ENCODE measurements at places on chromosomes 4 and X. TPM values are rescaled to one million over a fixed set of nuclear protein-coding genes. Genes with fewer than 3 reads are reported as not detected.

DNA sequence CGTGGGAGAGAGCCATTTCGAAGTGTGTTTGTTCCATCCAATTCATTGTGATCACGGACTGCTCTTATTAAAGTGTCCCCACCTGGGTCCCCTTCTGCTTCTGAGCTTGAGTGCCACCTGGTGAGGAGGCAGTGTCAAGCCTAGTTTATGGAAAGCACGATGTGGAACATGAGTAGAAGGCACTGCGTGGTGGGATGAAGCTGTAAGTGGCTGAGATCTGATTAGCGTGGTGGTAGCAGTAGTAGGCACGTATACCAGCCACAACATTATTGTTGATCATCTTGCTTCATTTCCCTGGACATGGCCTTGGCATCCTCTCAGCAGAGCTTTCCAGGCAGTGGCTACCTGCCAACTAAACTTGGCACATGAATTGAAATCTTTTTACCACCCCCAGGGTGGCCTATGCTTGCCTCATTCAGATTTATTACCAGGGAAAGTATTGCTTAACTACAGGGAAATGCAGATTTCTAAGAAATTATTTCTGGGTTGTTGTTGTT lies 46.4 kb downstream of the GPAT3 start:
- DNase-seq, result no peak

DNA sequence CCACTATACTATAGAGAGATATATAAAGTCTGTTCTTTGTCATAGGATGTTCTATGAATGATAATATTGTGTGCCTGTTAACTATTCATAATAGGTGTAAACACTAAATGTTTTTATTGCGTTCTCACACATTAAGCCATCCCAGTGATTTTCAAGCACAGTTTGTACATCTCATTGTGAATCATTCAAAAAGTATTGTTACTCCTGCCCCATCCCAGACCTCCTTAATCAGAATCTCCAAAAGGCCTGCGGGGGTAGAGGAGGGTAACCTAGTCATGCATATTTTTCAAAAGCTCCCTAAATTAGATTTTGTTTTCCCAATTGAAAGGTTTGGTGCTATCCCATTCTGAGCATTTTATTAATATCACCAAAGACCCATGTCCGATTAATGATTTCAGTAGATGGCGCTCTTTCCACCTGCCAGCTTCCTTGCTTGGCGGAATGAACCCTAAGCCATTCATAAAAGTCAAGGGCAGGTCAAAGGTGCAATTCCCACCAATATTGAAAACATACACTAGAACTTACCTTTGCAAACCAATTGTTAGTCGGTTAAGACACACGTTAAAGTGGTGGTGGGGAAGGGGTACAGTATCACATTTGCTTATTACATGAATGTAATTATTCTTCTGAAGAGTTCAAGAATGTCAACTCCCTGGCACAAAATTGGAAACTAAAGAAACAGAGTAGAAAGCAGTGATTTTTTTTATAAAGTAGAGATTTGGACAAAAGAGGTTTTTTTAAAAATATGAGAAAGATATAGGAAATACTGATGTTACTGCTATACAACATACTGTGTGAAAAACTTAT lies 5.8 kb upstream of the TET2 start:
- DNase-seq, result peak; percentile 41

GRCh38 chr4:119314356-119314755 lies 7.6 kb downstream of the FABP2 start:
- DNase-seq, result no peak

DNA sequence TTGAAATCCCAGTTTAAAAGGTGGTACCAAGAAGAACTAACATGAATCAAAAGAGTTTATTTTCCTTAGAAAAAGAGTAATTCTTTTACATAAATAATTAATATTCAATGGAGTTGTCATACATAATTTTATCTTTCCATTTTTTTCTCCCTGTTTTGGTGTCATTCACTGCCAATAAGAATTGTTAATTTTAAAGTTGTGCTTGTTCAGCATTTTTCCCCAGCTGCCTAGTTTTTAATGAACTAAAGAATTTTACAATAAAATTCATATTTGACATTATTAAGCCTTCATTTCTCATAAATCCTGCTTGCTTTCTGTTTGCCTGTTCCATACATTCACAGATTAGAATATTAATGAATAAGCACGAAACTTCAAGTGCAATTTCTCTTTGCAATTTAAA lies 393.6 kb downstream of the GRXCR1 start:
- no peak for DNase-seq

RBBP7 gene
- polyA plus RNA-seq, result 112 TPM

GRCh38 chr4:67133162-67133561 lies 412.1 kb downstream of the CENPC start:
- DNase-seq, result no peak

DNA sequence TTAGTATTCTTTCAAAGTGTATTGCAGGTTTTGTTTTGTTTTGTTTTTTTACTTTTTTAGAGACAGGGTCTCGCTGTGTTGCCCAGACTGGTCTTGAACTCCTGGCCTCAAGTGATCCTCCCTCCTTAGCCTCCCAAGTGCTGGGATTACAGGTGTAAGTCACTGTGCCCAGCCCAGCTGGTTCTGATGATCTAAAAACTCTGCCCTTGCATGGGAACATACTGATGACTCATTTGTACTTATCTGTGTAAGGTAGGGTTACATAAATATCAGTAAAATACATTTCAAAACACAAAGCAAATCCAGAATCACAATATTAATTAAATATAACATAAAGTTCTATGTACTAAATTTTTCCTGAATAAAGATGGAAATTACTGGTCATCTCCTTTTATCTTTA lies 7.4 kb upstream of the SLC9B1 start:
- DNase-seq, result no peak

DNA sequence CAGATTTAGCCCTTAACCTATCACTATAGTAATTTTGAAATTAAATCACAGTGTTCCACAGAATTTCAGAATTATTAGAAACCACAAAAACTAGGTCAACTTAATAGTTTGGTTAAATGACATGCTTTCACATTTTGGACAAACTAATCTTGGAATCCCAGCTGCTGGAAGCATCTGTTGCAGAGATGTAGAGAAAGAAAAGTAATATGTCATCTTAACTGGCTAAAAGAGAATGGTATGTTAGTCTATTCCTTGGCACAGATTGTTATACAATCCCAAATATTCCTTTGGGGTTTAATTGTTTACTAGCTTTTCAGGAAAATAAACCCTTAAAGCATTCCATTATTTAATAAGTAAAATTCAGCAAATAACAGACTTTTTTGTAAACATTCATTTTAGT lies 519.9 kb downstream of the IL15 start:
- DNase-seq, result no peak

GRCh38 chr4:83178029-83178428 lies 63.5 kb upstream of the PLAC8 start:
- no peak for DNase-seq

- DNase-seq, result no peak
Observed at GRCh38 chr4:142528433-142528832, 317.7 kb downstream of the INPP4B start.

DNA sequence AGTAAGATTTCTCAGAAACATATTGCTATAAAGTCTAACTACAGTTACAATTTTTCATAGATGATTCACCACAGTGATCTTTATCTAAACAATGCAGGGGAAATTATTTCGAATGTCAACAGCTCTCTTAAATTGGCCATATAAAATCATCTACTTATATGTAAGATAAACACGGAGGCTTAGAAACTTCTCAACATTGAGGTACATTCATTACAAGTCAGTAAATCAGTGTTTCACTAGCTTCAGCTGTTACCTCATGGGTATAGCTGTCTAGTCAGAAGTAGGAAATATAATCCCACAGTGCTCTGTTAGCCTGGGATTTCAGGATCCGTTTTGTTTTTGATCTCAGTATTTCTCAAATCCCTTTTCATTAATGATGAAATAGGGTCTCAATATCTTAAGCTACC lies 43.2 kb downstream of the PCDH7 start:
- no peak for DNase-seq

DNA sequence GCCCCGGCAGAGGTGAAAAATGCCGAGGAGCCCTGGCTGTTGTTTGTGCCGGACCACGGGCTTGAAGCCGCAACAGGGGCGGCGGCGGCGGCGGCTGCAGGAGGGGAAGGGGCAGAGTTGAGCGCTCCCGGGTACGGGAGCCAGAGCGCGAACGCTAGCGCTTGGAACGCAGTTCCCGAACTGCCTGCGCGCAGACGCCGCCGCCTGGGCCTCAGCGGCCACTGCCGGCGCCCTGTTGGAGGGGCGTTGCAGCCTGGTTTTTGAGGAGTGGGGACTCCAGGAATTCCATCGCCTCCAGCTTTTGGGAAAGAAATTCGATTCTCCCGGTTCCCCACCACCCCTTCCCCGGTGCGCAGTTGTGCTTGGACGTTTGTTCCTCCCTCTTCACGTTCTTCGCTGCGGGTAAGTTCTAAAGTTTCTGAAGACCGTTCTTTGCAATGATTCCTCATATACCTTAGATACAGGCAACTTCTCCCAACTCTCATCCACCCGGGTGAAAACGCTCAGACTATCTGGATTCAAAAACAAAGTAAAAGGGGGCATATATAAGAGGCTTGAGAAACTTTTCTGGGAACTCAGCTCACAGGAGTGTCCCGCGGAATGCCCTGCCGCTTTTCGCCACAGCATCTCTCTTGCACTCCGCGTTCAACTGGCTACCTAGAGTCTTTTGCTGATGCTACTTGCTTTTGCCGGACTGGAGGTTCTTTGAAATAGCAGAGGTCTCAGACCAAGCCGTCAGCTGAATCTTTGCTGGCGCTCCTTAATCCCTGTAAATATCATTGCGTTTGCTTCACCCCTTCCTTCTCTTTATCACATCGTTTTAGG lies 1.0 kb downstream of the FAT4 start:
- DNase-seq, result peak; percentile 75

LDB2 gene
- 26.9 TPM for polyA plus RNA-seq

CT45A8 gene
- polyA plus RNA-seq, result not detected

- no peak for DNase-seq
Observed at GRCh38 chr4:62399242-62399641, 1199.1 kb downstream of the ADGRL3 start.

DNA sequence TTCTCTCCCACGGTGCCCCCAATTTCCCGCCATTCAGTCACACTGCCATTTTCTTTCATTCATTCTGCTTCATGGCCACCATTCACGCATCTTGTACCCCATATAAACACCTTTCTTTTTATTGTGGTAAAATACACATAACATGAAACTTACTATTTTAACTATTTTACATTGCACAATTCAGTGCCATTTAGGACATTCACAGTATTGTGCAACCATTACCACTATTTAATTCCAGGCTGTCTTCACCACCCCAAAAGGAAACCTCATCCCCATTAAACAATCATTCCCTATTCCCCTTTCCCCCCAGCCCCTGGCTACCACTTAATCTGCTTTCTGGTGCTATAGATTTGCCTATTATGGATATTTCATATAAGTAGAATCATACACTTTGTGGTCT lies 15.9 kb downstream of the SPACA5 start:
- no peak for DNase-seq

- DNase-seq, result no peak
Observed at GRCh38 chr4:100984901-100985300, 362.4 kb downstream of the PPP3CA start.

GPC3 gene
- 52.5 TPM for polyA plus RNA-seq

DNA sequence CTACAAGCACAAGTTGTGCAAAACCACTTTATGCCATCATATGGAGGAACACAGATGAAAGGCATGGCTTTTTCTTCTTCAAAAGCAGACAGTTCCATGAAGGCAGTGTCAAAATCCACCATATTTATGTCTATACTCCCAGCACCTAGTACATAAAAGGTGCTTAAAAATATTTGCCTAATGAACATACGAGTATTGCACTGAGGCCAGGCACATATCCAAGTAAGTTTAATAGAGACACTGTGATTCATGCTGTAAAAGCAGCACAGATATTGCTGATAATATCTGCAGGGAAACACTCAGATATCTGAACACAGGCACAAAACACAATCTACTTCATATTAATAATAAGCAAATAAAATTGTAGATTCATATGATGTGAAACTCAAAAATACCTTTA lies 48.1 kb upstream of the CXCL8 start:
- no peak for DNase-seq

GYG2 gene
- 2.9 TPM for polyA plus RNA-seq

DNA sequence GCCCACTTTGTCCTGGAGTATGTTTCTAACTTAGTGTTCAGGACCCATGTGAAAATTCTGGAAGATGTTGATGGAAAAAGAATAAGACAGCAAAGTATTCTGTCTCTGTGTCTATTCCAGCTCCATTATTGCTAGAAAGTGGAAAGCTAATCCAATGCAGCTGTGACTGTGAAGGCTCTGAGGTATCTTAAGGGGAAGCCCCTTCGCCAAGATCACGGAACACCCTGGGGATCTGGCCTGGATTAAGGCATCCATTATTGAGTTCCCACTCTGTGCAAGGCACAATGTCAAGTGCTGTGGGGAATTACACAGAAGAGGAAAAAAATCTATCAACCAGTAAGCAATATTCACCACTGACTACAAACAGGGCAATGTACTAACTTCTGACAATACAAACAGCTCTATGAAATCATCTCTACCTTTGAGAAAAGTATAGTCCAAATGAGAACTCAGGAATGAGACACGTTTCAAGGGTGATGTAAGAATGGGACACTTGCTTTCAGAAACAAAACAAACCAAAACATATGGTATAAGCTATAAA lies 222.1 kb downstream of the LDB2 start:
- no peak for DNase-seq

DNA sequence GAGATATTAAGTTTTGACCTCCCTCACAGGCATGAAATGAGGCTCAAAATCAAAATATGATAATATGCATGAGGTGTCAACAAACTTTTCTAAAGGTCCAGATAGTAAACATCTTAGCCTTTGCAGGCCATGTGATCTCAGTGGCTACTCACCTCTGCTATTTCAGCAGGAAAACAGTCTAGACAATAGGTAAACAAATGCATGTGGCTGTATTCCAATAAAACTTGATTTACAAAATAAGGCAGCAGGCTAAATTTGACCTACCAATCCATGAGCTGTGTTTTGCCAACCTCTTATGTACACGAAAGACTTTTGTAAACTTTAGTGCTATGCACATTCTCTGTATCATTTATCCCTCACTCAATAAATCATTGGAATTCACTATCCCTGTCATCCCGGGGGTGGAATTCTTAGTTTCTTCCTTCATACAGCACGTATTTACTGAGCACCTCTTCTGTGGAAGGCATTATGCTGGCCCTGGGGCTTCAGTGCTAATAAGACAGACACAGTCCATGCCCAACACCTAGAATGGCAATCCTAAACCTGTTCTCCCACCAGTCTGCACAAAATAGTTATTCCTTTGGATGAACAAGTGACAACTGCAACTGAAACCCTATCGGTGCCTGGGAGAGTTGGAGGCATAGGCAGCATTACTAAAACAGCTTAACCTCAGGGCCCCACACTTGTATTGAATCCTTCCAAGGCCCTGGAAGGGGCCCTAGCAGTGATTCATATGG lies 19.9 kb downstream of the MAGEB17 start:
- DNase-seq, result peak; percentile 10

COL25A1 gene
- 0.52 TPM for polyA plus RNA-seq

PRSS12 gene
- 0.54 TPM for polyA plus RNA-seq
